Brain (organoid and tissue), 16 donors: ENCODE measurements at places on chromosomes 6 and 20.

GRCh38 chr6:88561954-88562315, 395.8 kb upstream of the CNR1 start:
- peak; percentile 52 for DNase-seq

DNA sequence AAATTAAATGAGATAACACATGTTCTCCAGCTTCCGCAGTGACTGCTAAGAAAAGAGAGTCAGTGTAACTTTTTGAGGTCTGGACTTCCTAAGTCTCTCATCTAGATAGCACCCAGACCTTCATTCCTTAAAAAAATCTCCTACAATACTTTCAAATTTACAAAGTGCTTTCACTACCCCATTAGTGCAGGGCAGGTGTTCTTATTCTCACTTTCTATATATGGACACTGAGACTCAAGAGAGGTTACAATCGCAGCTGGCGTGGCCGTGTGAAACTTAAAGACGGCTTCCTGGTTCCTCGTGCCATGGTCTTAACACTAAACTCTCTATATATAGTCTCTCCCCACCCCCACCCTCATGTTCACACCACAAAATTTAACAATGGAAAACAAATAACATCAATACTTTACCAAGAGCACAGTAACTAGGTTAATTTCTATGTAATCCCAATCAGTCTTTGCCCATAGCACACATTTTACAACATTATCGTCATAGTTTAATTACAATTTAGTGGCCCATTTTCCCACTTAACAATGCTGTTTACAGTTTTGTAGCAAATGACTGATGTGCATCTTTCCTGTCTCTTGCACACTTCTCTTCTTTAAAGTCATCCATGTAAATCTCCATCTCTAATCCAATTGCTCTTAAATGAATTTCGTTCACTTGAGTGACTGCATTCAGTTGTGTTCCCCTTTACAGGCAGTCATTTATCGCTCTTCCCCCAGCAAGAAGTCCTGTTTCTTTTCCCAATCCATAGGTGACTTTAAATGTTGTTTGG, 78.8 kb upstream of the ARID1B start:
- no peak for DNase-seq

GRCh38 chr6:21613809-21614208, 20.3 kb downstream of the SOX4 start:
- no peak for DNase-seq

- peak; percentile 71 for DNase-seq
Observed at GRCh38 chr20:8917084-8917483, 151.8 kb upstream of the PLCB4 start.

- DNase-seq, result no peak
Observed at GRCh38 chr6:45388328-45388727, 10.6 kb upstream of the SUPT3H start.

GRCh38 chr6:71012866-71013469, 56.1 kb upstream of the B3GAT2 start:
- peak; percentile 91 for DNase-seq

- no peak for DNase-seq
Observed at GRCh38 chr6:135233686-135234491, 52.8 kb downstream of the MYB start.

DNA sequence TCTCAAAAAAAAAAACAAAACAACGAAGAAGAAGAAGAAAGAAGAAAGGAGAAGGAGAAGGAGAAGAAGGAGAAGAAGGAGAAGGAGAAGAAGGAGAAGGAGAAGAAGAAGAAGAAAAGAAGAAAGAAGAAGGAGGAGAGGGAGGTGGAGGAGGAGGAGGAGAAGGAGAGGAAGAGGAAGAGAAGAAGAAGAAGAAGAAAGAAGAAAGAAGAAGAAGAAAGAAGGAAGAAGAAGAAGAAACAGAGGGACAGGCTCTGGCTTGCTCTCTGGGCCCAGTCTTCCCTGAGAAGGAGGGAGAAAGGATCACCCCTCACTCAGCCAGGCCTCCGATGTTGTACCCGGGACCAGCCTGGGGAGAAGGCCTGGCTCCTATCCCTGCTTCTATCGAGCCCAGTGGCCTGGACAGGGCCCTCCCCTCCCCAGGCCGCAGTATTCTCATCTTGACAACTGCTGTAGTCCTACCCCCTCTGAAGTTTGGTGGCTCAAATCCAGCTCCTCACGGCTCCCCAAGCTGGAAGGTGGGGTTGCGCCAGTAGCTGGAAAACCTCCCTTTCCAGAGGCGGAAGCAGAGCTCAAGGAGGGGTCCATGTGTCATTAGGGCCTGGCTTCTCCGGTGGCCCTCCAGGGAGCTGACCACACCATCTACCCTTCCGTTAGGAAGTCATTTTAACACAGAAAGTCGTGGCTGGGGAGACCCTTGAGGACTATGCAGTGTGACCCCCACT, 18.9 kb downstream of the C6orf132 start:
- no peak for DNase-seq

GRCh38 chr6:139515511-139515910, 141.1 kb upstream of the CITED2 start:
- DNase-seq, result peak; percentile 15

GRCh38 chr6:36109092-36109491, 21.2 kb upstream of the MAPK13 start:
- no peak for DNase-seq

GRCh38 chr6:163806755-163807499, 392.4 kb downstream of the QKI start:
- DNase-seq, result no peak

- no peak for DNase-seq
Observed at GRCh38 chr6:1287103-1287591, 24.8 kb upstream of the FOXQ1 start.

- peak; percentile 79 for DNase-seq
Observed at GRCh38 chr6:75205776-75206575, at the start of gene COL12A1. TSS of gene COL12A1 (minus strand) at chr6:75206053. CDS start at chr6:75202792, 3,261 bp downstream.
